Stimulated activated CD8-positive, alpha-beta memory T cell treated with anti-CD3 and anti-CD28 coated beads, Interleukin-12 subunit alpha, Interleukin-12 subunit beta, amount 100 ng/mL, for 1 hour (primary cell): ENCODE measurements at places on chromosomes 12 and 14.

- DNase-seq, result no peak
Observed at GRCh38 chr14:42469637-42470426, 863.2 kb downstream of the LRFN5 start.

GRCh38 chr12:31018790-31019505 lies 54.7 kb upstream of the DDX11 start:
- no peak for DNase-seq

GRCh38 chr14:100256339-100256895 lies 17.5 kb downstream of the YY1 start:
- no peak for DNase-seq

- DNase-seq, result no peak
Observed at GRCh38 chr12:60529723-60530122, 933.9 kb downstream of the SLC16A7 start.

- DNase-seq, result no peak
Observed at GRCh38 chr12:131900397-131900796, 6.0 kb downstream of the ULK1 start.

DNA sequence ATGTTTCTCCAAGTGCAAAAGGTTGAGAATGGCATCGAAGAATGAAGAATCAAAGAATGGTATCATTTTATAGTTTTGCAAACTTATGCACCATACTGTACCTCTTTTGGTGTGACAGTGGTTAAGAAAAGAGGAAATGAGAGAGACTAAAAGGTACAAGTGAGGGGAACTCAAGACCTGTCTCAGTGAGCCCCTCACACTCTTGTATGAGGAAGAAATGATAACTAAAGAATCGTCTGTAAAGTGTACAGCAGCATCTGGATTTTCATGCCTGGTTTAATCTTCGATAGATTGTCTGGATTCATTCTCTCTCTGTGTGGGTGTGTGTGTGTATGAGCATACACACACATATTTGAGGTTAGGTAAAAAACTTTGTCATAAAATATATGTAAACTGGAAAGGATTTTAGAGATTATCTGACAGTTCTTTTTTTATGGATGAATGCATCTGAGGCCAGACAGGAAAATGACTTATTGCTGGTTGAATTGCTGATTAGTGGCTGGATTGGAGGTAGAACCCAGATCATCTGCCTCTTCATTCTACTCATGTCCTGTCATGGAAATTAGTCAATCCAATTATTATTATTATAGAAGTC lies 16.0 kb upstream of the SLC38A2 start:
- DNase-seq, result no peak

- DNase-seq, result no peak
Observed at GRCh38 chr14:59782760-59783159, 87.8 kb downstream of the RTN1 start.

DNA sequence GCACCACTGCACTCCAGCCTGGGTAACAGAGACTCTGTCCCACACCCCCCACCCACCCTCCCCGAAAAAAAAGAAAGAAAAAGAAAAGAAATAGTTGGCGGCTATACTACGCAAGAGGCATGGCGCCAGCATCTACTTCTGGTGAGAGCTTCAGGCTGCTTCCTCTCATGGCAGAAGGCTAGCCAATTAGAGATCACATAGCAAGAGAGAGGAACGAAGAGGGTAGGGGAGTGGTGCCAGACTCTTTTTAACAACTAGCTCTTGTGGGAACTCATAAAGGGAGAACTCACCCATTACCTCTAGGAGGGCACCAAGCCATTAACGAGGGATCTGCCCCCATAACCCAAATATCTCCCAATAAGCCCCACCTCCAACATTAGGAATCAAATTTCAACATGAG lies 6.2 kb downstream of the DENND5B start:
- no peak for DNase-seq
